Prostate gland (tissue), 2 donors: ENCODE measurements at places on chromosomes 2 and 18.

DNA sequence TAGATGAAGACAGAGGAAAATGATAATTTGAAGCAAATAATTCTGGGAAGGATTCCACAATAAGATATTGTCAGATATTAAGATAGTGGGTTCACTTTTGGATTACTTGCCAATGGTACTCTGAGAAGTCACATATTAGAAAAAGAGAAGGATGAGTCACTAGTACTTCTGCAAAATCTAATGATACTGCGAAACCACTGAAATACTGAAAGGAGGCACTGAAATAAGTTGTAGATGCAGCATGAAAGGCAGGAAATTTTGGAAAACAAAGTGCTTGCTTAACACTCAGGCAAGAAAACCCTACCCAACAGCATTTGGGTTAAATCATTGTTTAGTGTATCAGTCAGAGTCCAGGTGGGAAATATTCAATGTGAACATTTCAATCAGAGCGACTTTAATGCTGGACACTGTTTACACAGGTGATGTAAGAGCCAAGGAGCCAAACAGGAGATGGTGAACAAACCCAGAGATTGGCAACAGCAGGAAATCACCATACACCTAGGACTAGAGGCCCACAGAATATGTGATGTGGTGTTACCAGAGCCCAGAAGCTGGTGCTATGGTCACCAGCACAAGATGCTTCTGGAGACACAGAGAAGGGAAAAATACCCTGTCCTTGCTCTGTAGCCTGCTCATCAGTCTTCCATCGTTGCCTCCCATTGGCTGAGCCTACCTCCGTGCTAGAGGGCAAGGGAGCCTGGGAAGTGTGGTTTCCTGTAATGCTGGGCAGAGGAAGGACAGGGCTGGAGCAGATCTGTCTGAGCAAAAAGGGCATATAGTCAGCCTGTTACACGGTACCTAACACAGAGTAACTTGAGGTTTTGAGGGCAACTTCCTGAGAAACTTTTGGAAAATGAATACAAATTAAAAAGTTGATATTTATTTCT lies 204.7 kb upstream of the ITGA4 start:
- no peak for DNase-seq

GRCh38 chr2:106156305-106157296 lies 37.5 kb downstream of the UXS1 start:
- DNase-seq, result no peak

DNA sequence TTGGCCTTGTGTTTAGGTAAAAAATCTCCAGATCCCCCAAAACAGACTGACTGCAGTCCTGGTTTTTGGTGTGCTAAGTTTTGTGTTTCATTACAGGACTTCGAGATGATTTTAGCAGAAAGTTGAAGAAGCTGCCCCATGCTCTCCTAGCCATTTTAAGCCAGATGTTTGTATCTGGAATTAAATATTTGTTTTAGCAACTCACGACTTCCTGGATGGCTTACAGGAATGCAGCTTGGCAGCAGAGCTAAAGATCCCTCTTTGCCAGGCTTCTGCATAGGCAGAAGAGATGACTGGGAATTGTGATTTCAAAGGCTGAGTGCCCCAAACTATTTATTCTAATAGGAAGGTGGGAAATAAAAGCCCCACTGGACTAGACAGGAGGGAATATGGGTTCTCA lies 31.1 kb downstream of the ONECUT2 start:
- no peak for DNase-seq

- no peak for DNase-seq
Observed at GRCh38 chr18:26225022-26225693, 1.1 kb upstream of the TAF4B start.

- DNase-seq, result no peak
Observed at GRCh38 chr2:187360286-187360685, 87.8 kb downstream of the CALCRL start.

DNA sequence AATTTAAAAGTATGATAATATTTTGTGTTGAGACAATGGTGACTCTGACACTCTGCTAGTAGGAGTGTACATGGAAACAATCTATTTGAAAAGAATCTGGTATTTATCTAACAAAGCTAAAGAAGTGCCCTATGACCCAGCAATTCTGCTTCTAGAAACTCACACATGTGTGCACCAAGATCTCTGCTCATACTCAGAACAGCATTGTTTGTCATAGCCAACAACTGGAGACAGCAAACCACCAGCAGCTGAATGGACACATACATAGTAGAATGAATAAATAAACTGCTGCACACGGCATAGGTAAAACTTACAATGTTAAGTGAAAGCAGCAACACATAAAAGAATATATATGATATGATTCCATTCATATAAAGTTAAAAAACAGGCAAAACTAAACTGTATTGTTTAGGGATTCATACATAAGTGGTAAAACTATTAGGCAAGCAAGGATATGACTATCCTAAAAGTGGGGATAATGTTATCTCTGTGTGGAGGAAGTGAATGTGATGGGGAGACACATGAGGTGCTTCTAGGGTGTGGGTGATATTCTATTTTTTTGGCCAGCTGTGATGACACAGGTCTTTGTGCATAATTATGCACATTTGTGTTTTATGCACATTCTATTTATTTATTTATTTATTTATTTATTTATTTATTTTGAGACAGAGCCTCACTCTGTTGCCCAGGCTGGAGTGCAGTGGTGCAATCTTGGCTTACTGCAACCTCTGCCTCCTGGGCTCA lies 71.1 kb downstream of the RFTN2 start:
- DNase-seq, result no peak

- DNase-seq, result no peak
Observed at GRCh38 chr2:6627316-6627715, 238.4 kb downstream of the CMPK2 start.

DNA sequence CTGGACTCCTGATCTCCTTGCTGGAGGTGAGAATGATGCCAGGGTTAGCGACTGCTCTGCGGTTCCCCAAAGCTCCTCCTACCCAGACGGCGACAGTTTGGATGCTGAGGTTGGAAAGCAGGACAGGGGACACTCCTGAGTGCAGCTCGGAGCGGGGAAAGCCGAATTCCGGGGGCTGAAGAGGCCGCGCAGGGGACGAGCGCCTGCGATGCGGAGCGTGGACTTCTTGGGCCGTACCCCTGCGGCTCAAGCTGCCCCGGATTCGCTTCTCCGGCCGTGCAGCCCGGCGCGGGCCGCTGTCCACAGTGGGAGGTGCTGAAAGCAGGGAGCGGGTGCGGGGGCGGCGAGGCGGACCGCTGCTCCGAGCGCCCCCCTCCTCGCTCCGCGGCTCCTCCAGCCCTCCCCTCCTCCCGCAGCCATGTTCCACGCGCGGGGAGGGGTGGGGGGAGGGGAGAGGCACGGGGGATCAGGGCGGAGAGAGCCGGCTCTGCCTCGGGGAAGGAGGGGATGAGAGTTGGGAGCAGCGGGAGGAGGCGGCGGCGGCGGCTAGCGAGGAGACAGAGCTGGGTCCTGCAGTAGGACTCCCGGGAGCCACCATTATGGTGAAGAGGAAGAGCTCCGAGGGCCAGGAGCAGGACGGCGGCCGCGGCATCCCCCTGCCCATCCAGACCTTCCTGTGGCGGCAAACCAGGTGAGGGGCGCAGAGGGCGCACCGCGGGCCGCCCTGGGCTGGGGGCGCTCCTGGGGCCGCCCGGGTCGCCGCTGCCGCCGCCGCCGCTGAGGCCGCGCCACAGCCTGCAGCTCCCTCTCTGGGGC lies at the start of gene UNC80:
Gene UNC80, plus strand, starts transcription at position 359 of the 816 bp plus-strand sequence. Its CDS starts 241 bp downstream, at position 600.
- peak; percentile 66 for DNase-seq

GRCh38 chr2:239846789-239847676 lies 178.1 kb downstream of the NDUFA10 start:
- DNase-seq, result no peak

DNA sequence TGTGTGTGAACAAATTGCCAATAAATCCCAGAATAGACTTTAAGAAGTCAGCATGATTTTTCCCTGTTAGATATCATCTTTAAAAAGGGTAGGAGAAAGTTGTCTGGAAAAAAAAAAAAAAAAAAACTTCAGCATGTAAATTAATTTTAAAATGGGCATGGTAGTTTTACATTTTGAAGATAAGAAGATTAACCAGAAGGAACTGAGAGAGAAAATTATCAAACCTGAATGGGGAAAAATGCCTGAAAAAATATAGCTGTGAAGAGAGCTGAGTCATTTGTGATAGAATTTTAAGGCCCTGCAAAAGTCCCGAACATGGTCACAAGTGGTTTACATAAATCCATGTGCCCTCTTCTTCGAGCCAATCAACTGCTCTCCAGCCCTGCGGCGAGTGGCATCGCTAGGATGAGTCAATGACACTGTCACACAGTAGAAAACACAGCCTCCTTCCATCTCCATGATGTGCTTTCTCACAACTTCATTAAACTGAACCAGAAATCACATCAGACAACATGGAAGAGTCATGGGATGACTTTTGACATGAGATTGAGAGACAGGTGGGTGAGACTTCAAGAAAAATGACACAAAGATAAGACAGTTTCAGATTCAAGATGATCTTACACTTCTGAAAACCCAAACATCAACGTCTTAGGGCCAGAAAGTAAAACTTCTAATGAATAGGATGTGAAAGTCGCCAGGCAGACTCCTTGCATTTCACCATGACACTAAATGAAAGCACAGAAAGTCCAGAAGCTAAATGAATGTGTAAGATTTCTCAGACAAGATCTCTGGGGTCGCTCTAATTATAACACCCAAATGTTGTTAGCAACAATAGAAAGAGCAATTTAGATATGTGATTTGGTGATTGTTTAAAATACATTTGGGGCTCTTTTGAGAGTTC lies 273.0 kb upstream of the ID2 start:
- no peak for DNase-seq

GRCh38 chr18:48828691-48829442 lies 121.9 kb downstream of the SMAD7 start:
- no peak for DNase-seq

GRCh38 chr2:138877421-138877820 lies 97.2 kb upstream of the NXPH2 start:
- DNase-seq, result no peak

GRCh38 chr18:525036-525797 lies 24.7 kb upstream of the COLEC12 start:
- DNase-seq, result no peak
